Brain (organoid and tissue), 16 donors: ENCODE measurements at places on chromosomes 16 and 17.

DNA sequence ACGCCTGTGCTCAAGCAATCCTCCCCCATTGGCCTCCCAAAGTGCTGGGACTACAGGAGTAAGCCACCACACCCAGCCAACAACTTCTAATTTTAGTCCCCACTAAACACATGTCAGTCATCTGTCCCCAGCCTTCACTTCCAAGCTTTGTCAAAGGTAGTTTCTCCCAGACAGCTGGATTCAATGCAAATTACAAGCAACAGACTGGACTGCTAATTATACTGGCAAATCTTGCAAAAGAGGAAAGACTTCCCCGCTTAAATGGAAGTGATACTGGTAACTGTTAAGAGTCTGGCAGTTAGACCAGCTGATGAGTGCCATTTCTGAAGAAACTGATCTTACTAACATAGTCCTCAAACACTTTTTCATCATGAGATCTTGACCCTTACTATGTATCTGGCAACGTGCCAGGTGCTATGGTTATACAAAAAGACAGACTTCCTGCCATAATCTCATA is 8.2 kb upstream of the GGA2 start:
- no peak for DNase-seq

DNA sequence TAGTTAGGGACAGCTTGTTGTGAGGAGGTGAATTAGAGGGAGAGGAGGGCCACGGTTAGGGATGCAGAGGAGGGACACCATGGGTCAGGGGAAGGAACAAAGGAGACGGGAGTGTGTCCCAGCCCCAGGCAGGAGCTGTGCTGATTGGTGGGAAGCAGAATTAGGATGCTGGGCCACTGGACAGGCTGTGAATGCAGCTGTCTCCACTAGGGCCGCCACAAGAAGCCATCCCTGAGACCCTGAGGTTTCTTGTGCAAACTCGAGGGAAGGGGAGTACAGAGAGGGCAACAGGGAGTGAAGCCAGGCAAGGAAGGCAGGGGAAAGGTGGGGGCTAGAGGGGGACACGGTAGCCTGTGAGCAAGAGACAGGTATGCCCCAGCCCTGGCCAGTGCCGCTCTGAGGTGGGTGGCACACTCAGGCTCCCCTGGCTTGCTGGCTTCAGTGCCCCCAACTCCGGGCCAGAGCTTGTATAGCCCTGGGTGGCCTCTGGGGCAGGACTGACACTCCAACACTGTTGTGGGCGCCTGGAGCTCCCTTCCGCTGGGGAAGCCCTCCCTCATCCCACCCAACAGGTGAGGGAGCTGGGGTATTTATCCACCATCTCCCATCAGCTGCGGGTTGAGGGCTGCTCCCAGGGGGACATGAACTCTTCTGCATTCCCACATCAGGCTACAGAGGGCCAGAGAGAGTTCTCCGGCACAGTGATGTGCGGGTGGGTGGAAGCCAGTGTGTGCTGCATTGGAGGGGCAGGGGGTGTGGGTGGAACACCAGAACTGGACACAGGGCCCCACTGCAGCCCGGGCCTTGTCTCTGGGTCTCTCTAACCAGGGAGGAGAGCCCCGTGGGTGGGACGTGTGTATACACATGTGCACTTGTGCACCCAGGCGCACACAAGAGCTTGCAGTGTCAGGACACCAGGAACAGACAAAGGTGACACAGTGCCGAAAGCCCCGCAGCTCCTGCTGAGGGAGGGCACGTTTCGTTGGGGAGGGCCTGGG is 8.3 kb upstream of the SPPL2C start:
- no peak for DNase-seq

GRCh38 chr16:87000001-87000400 is 317.2 kb downstream of the C16orf95 start:
- no peak for DNase-seq

DNA sequence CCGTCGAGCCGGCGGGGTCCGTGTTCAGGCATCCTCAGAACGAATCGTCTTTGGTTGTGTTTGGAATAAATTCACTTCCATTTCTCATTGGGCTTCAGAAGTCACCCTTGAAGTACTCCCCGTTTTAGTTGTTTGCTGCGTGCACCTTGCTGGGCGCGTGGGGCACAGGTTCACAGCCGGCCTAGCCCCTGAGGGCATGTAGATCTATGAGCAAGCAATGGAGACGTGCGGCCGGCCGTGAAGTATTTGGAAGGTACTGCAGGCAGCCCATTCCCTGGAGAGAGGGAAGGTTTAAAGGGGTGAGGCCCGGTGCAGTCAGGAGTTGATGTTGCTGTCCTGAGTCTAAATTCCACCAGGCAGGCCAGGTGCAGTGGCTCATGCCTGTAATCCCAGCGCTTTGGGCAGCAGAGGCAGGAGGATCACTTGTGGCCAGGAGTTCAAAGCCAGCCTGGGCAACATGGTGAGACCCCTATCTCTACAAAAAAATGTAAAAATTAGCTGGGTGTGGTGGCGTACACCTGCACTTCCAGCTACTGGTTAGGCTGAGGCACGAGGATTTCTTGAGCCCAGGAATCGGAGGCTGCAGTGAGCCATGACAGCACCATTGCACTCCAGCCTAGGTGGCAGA is 714 bp downstream of the ACSF3 start:
- DNase-seq, result no peak

- no peak for DNase-seq
These were observed 7.8 kb downstream of the TTC19 start for GRCh38 chr17:16007439-16007838.

- DNase-seq, result no peak
These were observed 40.9 kb downstream of the SRCIN1 start for GRCh38 chr17:38564869-38565268.
